ENCODE measurements at places on chromosomes 6 and 20.

DNA sequence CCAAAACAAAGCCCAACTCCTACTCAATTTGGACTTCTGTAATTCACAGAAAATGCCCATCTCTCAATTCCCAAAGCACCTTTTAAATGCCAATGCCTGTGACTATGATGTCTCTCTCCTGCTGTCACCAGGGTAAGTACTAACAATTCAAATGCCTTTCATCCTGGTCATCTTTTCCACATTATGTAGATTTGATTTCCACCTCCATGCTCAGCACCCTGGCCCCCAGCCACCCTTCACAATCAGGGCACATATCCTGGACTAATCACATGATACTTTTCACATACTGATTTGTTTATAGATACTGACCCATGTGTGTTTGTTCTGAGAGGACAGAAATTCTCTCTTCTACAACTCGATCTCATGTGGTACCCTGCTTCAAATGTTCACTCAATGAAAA is 236.3 kb downstream of the PTPRK start:
- DNase-seq, result no peak

DNA sequence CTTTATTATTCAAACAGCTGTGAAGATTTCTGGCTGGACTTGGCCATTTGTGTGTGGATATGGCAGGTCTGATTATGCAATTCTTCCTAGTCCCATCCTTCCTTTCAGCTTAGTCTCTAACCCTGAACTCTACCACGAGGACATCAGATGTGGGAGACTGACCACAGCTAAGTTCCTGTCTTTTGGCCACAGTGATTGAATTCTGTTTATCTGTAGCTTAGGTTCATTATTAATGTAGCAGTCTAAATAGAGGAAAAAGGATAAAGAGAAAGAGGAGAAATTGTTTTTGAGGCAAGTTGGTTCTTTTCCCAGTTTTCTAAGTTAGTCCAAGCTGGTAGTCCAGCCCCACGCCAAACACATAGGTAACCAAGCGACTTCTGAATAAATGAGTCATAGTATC is 598.9 kb downstream of the RFPL4B start:
- no peak for DNase-seq

DNA sequence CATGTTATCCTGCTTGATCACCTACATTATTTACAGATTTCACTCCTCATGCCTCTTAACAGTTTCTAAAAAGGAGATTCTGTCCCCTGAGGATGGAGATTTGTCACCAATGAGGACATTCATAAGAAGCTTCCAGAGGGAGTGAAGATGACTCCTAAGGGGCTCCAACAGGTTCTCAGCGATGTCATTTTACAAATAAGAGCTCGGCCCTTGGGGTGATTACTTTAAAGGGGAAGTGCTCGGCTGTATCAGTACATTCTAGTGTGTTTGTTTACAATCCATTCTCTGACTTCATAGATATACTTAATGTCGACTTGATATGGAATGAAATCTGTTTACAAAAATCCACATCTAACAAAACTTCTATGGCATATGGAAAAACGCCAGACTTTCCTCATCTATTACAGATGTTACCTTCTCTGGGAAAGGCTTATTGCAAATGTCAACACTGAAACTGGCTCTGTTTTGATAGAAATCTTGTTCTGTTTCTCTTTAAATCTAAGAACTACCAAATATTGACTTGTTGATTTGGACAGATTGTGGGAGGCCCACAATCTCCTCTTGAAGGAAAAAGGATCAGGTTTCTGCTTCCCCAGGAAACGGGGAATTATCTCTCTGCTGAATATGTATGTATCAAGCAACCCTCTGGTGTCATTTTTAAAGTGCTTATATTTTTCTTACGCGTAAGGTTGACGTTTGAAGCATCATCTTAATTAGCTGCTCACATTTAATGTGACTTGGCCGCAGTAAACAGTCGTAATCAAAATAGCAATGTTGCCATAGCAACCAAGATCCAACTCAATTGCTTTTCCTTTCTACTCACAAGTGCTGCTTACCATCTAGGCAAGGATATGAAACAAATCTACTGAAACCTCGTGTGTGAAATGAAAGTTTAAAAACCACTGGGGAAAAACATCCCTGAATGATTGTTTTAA is 95.7 kb downstream of the SHLD1 start:
- no peak for DNase-seq

DNA sequence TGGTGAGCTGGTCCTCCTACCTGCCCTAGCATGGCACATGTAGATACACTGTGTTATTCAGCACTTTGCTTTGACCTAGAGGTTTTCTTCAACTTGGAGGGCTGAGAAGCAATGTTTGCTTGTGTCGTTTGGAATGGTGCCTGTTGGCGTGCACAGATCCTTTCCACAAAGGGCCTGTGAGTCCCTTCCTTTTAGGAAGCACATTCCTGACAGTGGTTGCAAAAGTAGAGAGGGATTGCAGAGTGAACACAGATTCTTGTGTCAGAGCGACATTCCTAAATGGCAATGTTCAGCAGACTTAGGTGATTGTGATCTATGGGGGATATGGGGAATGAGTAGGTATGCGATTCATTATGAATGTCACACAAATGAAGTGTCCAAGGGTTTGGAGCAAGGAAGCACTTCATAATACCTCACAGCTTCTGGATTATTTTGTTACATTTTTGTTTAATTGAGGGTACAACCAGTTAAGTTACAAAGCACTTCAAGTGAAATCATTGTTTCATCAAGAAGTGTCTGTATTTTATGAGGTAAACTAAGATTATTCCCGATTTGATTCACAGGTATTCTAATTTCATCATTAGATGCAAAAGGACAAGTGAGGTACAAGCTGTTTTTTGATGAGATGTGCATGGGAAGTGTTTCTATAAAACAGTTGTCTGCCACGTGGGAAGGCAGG is 713 bp upstream of the RNF144B start:
- DNase-seq, result no peak

- no peak for DNase-seq
Observed at GRCh38 chr6:121670511-121670910, 235.1 kb downstream of the GJA1 start.

DNA sequence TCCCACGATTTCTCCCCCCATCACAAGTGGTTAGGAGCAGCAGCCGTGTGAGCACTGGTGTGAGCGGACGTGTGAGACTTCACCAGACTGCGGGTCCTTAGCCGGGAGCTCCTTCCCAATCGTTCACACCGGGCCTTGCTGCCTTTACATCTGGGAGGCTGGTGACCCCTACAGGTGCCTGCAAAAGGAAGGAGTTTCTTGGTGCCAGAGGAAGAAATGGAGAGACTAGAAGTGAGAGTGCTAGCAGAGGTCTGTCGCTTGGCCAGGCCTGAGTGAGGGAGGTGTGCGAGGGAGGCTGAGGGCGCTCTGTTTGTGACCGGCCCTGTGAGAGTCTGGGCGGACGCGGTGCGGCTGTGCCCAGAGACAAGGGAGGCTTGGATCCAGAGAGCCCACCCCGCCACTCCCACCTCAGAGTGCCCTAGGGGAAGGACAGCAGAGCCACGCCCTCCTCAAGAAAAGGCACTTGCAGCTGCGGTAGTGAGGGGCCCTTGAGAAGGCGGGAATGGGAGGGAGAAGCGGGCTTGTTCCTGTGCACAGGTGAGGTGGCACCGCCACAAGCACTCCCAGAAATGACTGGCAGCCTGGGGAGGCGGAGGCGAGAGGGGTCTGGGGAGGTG is 10.0 kb upstream of the ARMC2 start:
- no peak for DNase-seq

DNA sequence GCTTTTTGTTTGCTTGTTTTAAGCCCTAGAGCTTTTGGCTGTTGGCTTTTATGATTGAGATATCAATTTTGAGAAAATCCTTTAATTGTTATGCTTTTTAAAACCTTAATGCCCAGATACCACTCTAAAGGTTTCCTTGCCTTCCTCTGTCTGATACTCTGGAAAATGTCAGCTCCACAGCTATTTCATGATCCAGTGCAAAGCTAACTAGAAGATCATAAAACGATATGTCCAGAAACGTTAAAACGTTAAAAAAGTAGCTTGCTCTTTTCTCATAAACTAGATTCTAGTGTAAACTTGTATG is 189.5 kb upstream of the TENT5A start:
- DNase-seq, result no peak

- DNase-seq, result no peak
Observed at GRCh38 chr6:1940381-1940780, 305.0 kb downstream of the GMDS start.

DNA sequence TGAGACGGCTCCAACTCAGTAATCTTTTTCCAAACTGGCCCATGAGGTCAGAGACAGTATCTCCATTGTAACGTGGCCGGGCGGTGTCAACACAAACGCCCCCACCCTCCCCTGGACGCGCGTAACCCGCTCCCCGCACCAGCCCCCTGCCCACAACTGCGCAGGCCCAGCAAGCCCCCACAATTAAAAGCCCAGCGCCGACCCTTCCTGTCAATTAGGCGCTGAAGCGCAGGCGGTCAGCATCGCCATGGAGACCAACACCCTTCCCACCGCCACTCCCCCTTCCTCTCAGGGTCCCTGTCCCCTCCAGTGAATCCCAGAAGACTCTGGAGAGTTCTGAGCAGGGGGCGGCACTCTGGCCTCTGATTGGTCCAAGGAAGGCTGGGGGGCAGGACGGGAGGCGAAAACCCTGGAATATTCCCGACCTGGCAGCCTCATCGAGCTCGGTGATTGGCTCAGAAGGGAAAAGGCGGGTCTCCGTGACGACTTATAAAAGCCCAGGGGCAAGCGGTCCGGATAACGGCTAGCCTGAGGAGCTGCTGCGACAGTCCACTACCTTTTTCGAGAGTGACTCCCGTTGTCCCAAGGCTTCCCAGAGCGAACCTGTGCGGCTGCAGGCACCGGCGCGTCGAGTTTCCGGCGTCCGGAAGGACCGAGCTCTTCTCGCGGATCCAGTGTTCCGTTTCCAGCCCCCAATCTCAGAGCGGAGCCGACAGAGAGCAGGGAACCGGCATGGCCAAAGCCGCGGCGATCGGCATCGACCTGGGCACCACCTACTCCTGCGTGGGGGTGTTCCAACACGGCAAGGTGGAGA is at the start of the genes HSPA1A and HSPA1L:
TSS of gene HSPA1A (plus strand) at position 519 of the 814 bp plus-strand sequence. CDS start at position 733, 214 bp downstream.
TSS of gene HSPA1L (minus strand) at position 259 of the 814 bp plus-strand sequence. CDS start 3,311 bp downstream, outside the sequence.
- DNase-seq, result peak; percentile 68

GRCh38 chr20:24972341-24972740 is 20.2 kb downstream of the APMAP start:
- no peak for DNase-seq

- DNase-seq, result no peak
Observed at GRCh38 chr6:41859356-41859755, 35.8 kb downstream of the USP49 start.

DNA sequence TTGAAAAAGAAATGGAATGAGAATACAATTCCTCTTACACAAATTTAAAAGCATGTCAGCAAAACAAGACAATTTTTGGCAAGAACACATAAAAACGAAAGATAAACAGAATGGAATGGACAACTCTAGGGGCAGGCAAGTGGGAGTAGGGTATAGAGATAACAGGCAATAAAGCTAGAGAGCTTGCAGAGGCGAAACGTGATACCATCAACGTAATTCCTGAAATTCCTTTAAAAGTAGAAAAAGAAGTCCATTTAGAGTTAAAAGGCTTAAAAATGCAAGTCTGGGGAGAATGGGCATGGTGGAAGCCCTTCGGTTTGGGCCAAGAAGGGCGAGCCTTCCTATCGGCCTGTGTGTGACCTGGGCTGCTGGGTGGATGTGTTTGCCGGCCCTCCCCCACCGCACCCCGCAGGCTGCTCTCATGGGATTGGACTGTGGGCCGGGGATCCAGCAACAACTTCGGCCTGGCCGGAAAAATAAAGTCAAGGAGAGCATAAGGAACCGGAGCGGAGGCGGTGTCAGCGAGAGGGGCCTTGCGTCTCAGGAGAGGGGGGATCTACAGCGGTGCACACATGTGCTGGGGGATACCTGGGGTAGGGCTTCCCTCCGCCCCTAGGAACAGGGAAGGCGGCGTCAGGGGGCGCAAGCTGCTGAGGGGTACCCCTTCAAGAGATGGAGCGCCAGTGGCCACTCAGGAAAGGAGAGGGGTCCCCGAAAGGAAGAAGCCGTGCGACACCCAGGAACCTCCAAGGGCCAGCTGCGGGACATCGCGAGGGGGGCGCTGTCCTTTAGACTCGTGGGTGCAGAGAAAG is 4.1 kb downstream of the TMEM239 start:
- DNase-seq, result no peak

DNA sequence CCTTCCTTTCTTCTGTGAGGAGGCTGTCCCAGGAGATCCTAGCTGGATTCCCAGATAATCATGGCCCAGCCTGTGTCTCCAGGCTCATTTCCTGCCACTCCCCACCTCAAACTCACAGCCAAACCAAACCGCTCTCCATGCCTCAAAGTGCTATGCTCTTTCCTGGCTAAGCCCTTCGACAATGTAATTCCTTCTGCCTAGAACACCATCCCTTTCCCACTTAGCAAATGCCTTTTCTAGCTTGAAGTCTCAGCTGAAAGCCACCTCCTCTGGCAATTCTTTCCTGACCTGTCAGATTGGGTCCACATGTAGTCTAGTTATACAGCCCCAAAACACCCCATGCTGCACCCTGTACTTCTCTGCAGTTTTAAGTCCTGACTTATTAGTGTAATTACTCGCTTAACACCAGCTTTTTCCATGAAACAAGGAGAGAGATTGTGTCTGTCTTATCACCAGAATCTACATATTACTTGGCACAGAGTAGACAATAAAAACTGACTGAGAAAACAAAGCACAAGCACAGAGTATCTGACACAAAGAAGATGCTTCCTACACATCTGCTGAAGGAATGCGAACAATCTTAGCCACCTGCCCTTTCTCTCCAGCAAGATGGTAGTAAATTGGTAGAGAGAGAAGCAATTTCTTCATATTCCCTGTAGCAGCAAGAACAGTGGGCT is 5.4 kb downstream of the TRIM26 start:
- no peak for DNase-seq

DNA sequence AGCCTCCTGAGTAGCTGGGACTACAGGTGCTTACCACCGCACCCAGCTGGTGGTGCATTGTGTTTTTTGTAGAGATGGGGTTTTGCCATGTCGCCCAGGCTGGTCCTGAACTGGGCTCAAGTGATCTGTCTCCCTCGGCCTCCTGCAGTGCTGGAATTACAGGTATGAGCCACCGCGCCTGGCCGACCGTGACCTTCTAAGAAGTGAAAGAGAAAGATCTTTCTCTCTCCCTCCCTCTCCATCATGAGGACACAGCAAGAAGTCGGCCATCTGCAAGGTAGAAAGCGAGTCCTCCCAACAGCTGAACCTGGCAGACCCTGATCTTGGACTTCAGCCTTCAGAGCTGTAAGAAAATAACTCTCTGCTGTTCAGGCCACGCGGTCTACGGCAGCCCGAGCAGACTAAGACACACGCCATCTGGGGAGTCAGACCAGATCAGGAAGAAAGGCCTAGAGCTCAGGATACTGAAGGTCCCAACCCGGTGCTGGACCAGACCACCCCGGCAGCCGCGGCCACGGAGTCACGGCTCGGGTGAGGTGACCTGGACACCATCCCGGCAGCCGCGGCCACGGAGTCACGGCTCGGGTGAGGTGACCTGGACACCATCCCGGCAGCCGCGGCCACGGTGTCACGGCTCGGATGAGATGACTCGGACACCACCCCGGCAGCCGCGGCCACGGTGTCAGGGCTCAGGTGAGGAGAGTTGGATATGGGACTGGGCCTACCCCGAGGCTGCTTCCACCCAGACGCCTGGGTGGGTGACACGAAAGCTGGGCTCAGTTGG is 9.6 kb downstream of the GMEB2 start:
- no peak for DNase-seq

- no peak for DNase-seq
Observed at GRCh38 chr6:7624796-7625710, 35.1 kb downstream of the SNRNP48 start.

- no peak for DNase-seq
Observed at GRCh38 chr6:140078561-140079125, 704.2 kb upstream of the CITED2 start.

GRCh38 chr6:27312146-27312949 is at the start of gene POM121L2:
TSS of gene POM121L2 (minus strand) at chr6:27312273. CDS start at chr6:27312170, 103 bp downstream.
- DNase-seq, result peak; percentile 40

All from stimulated activated naive B cell treated with anti-CD40 and anti-IgM and Interleukin-4, amounts not matched to agents 10 μg/mL and 1 μg/mL and 100 μg/mL, for 72 hours (primary cell).